Muscle of leg (tissue), 16 donors: ENCODE measurements at places on chromosomes 7 and 10. TPM values are rescaled to one million over a fixed set of nuclear protein-coding genes. Genes with fewer than 3 reads are reported as not detected.
A peak's percentile ranks its signal among the peaks of the same experiment; 100 is the strongest.

The WEE2 gene
- total RNA-seq = 0.09 TPM

The GTF2I gene
- 101 TPM for total RNA-seq

The ADAM12 gene
- 16.0 TPM for total RNA-seq

The CRPPA gene
- 6.6 TPM for total RNA-seq

The CDNF gene
- 1.8 TPM for total RNA-seq

The ADAM8 gene
- 1.4 TPM for total RNA-seq

The COL26A1 gene
- 1.2 TPM for total RNA-seq

The CFAP70 gene
- total RNA-seq = 1.3 TPM

The ADAP1 gene
- total RNA-seq = 2.0 TPM

The GHRHR gene
- total RNA-seq = 1.3 TPM

The OR6B1 gene
- not detected for total RNA-seq

The AGMO gene
- total RNA-seq = 0.80 TPM

The ANXA7 gene
- 53.3 TPM for total RNA-seq

The PBLD gene
- total RNA-seq = 3.9 TPM

DNA sequence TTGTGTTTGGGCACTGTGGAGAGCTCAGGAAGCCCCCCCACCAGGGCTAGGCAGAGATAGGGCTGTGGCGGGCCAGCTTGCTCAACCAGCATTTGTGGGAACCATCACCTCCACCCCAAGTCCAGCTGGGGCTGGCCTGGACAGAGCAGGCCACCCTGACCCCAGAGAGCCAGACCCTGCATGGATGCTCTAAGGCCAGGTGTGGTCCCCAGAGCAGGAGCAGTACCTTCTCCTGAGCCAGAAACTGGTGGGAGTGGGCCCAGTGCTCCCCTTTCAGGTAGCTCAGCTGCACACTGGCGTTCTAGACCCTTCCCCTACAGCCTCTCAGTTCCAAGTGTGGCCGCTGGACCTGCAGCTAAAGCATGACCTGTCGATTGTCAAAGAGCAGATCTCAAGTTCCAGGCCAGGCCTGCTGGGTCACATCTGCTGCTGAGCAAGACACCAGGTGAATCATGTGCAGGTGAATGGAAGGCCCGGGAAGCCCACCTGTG lies 57.2 kb downstream of the RASGEF1A start:
- DNase-seq = no peak

DNA sequence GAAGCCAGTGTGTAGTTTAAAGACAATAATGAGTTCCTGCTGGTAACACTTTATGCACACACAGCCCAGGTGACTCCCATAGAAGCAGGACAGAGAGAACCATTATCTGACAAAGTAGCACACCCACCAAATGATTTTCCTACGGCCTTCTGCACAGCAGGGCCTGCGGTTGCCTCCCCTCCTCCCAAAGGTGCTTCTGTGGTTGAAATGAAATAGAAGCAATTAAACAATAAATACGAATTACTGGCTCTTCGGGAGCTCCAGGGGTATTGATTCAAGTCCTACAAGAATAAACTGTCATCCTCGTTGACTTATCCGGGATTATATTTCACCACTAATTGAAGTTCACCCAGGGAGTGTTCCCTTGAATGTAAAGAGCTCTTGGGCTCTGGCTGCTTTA lies 172.1 kb downstream of the ACTR3B start:
- DNase-seq = no peak

- no peak for DNase-seq
Observed at GRCh38 chr7:55363386-55364170, 1.6 kb upstream of the LANCL2 start.

GRCh38 chr10:101218351-101219138 lies 10.7 kb downstream of the LBX1 start:
- DNase-seq = no peak

DNA sequence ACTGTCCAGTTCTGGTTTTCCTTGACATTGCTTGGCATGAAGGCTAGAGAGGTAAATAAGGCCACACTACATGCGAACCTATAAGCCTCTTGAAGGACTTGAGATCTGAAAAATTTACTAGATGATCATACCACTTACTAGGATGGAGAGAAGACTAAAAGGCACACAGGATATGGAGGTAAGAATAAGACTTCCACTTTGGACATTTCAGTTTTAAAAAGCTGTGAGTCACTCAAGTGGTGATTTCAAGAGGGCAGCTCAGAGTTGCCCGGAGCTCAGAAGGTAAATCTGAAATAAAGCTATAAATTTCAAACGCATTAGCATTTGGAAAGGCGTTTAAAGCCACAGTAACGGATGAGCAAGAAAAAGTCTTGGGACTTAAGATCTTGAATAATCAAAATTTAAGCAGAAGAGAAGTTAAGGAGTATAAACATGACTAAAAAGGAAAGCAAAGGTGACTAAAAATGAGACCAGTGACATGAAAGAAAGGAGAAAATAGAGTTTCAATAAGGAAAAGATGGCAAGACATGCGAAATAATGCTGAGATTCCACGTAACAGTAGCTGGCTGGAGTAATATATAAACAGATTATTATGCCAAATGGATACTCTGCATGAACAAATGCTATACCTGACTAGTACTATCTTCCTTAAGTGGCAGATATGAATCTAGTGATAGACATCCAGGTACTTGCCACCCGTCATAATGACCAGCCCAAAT lies 68.3 kb downstream of the SNX13 start:
- DNase-seq = no peak

GRCh38 chr7:32477649-32477980 lies 12.6 kb downstream of the LSM5 start:
- no peak for DNase-seq

- peak; percentile 61 for DNase-seq
Observed at GRCh38 chr7:77308792-77309191, 107.4 kb downstream of the GSAP start.

- DNase-seq = no peak
Observed at GRCh38 chr7:17095931-17096330, 202.5 kb upstream of the AHR start.

- DNase-seq = peak; percentile 17
Observed at GRCh38 chr10:28849821-28850220, 172.5 kb downstream of the BAMBI start.

GRCh38 chr7:139702313-139702731 lies 75.5 kb downstream of the HIPK2 start:
- DNase-seq = no peak

DNA sequence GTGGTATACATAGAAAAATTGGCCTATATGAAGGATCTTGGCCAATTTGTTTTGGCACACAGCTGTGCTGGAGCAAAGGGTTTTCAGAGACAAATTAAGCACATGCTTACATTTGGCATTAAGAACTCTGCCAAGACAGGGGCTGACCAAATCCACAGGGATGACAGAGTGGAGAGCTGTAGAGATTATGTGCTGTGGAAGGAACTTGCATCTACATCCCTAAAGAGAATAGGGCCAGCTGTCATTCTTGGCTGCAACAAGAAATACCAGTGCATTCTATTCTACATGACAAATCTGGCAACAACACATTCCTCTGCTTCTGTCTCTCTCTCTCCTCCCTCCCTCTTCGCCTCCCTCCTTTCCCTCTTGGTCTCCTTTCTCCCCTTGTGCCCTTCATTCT lies 75.6 kb downstream of the POM121L12 start:
- peak; percentile 92 for DNase-seq

- DNase-seq = no peak
Observed at GRCh38 chr7:22111661-22112060, 166.0 kb upstream of the CDCA7L start.

DNA sequence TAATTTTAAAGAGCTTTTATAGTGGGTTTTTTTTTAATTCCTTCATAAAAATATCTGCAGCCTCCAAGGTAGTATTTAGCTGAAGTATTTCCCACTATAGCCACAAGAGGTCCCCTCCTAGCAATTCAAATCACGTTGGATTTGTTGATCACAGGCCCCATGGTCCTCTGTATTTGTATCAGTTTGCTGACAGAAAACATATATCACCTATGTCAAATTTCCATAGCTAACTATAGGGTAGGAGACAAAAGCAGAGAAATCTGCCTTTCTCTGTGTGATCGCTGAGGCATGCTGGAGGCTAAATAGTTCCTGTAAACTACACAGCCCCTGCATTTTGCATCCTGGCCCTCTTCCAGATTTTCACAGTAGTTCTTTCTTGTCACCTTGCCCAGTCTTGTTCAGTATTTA lies 1.7 kb upstream of the CTNNA3 start:
- DNase-seq = peak; percentile 74

- DNase-seq = no peak
Observed at GRCh38 chr7:30575910-30576309, 18.8 kb upstream of the GARS1 start.

DNA sequence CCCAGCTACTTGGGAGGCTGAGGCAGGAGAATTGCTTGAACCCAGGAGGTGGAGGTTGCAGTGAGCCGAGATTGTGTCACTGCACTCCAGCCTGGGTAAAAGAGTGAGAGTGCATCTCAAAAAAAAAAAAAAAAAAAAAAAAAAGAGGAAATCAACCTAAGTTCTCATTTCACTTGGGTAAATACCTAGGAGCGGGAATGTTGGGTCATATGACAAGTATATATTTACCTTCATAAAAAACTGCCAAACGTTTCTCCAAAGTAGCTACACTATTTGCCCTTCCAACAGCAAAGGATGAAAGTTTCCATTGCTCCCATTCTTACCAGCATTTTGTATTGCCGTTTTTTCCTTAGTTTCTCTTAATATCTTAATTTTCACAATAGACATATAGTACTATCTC lies 9.8 kb downstream of the P4HA1 start:
- no peak for DNase-seq

DNA sequence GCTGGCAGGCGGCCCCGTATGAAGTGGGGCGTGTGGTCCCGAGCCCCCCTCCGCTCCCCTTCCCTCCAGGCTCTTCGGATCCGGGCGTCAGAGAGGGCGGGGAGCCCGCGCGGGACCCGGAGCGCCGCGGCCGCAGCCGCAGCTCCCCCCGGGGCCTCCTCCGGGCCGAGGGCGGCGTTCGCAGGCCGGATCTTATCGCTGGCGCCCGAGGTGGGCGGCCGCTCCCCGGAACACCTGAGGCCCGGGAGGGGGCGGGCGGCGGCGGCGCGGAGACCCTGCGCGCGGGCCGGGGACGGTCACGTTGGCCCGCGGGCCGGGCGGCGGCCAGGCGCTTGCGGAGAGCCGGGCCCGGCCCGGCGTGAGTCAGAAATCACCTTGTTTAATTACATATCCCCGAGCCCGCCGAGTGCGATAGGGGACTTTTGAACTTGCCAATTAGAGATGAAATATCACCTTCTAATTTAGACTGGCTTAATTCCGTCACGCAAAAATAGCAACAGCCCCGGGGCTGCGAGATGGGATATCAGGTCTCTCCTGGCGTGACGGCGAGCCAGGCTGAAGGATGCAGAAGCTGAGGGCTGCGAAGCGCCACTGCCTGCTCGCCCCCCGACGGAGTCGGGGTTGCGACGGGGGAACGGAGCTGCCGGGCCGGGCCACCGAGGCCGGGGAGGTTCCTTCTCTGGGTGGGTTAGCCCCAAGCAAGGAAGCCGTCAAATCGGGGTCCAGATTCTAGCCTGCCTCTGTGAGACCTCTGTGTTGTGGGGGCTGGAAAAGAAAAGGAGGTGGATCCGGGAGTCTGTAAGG lies 43.4 kb downstream of the LDB3 start:
- DNase-seq = peak; percentile 77

DNA sequence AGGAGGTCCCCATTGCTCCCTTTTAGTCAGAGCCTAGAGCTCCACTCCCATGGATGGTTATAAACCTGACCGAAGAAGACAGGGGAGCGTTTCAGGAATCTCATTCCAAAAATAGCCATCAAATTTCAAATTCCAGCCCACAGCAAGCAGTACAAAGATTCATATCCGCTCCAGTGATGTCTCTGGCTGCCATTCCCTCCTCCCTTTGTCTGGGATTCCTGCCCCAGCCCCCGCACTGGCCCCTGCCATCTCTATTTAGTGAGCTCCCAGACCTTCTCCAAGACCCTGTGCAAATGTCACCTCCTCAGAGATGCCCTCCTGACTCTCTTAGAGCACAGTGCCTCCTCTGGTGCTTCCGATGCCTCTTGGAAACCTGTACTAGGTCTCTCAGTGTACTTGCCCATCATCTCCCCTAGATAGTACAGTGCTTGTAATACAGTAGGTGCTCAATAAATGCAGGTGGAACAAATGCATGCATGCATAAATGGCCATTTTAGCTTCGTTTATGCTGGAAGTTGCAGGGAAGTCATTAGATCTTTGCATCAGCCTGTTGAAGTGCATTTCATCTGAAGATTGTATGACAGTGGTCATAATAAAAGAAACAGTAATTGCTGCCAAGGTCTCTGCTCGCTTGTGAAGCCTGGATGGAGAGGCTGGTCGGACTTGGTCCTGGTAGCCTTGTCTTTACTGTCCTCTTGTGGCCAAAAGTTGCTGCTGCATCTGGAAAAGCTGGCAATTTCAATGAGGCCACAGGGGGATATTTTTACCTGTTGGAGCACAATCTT lies 32.0 kb upstream of the HABP2 start:
- peak; percentile 96 for DNase-seq

DNA sequence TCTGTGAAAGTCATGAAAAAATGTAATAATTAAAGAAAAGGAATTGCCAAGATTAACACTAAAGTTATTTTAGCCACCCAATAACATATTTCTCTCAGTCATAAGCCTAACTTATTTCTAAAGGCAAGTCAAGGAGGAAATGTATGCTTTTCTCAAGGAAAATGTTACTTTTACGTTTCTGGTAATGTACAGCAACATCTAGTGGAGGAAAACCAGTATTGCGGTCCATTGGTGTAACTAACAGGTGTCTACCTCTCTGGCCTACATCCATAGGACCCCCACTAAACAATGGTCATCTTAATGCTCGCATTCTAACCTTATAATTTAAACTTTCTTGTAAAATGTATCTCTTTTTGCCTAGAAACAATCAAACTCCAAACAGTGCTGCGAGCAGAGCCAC lies 437.5 kb downstream of the KIF20B start:
- DNase-seq = no peak

- peak; percentile 40 for DNase-seq
Observed at GRCh38 chr10:103473261-103473671, 5.8 kb downstream of the CALHM3 start.

DNA sequence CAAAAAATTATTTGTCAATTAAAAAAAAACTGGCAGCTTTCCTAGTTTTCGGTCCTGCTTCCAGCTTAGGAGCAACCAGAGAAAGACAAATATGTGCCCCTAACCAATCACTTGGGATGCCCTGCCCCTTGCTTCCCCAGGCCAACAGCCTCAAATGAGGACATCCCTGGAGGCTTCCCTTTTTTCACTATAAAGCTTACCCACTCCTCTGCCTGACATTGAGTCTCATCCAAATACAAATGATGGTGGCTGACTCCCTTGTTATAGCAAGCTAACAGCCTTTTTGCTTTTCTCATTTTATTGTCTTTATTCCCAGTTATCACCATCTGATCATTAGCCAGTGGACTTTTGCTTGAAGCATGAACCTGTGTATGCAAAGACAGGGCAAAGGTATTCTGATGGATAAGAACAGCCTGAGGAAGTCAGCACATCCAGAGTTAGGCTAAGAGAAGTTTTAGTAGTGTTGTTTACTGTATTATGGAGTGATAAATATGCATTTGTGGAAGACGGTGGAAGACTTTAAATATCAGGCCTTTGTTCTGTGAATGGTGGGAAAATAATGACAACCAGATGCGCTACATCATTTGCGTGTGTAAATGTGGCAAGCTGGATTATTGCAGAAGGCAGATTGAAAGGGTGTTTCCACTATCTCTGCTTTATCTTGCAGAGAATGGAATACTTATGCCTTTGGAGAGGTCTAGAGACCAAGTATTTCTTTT lies 1.7 kb upstream of the CCM2 start:
- no peak for DNase-seq

- no peak for DNase-seq
Observed at GRCh38 chr7:110373416-110373815, 717.5 kb upstream of the LRRN3 start.

- no peak for DNase-seq
Observed at GRCh38 chr10:628386-629045, 61.0 kb downstream of the DIP2C start.
